ENCODE measurements at places on chromosomes 1 and 21. TPM values are rescaled to one million over a fixed set of nuclear protein-coding genes. Genes with fewer than 3 reads are reported as not detected.
A peak's percentile ranks its signal among the peaks of the same experiment; 100 is the strongest.

Gene GBP3
- 8.2 TPM for total RNA-seq

- no peak overlapping the region for H3K4me3 ChIP-seq
- no peak overlapping the region for H3K27ac ChIP-seq
- no peaks in the 10 kb centered on the region for H3K4me1 ChIP-seq
- H3K36me3 ChIP-seq: no peaks in the 10 kb centered on the region
- H3K27me3 ChIP-seq: no peaks in the 10 kb centered on the region
Measured at GRCh38 chr1:62407398-62408009, 29.3 kb upstream of the USP1 start.

DNA sequence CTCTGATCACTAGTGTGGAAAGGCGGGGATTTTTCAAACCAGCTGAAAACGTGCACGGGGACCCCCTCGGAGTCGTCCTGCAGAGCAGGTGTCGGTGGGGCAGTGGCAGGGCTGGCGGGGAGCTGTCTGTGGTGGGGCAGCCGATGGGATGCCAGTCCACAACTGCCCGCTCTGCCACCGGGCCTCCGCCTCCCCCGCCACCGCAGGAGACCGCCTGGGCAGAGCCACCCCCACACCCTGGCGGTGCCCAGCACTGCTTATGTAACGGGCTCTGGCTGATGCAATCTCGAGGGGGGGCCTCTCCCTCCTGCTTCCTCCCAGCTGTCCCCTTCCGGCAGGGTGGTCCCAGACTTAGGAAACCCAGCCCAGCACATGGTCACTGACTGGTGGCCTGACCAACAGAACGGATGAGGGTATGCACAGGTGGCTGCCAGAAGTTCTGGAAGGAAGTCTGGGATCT lies 9.3 kb downstream of the CHD5 start:
- DNase-seq: no peak
- H3K27me3 ChIP-seq: no peaks in the 10 kb centered on the region
- no peak overlapping the region for H3K4me3 ChIP-seq
- H3K4me1 ChIP-seq: no peaks in the 10 kb centered on the region
- no peak overlapping the region for H3K27ac ChIP-seq

Gene H6PD
- total RNA-seq: 35.6 TPM

DNA sequence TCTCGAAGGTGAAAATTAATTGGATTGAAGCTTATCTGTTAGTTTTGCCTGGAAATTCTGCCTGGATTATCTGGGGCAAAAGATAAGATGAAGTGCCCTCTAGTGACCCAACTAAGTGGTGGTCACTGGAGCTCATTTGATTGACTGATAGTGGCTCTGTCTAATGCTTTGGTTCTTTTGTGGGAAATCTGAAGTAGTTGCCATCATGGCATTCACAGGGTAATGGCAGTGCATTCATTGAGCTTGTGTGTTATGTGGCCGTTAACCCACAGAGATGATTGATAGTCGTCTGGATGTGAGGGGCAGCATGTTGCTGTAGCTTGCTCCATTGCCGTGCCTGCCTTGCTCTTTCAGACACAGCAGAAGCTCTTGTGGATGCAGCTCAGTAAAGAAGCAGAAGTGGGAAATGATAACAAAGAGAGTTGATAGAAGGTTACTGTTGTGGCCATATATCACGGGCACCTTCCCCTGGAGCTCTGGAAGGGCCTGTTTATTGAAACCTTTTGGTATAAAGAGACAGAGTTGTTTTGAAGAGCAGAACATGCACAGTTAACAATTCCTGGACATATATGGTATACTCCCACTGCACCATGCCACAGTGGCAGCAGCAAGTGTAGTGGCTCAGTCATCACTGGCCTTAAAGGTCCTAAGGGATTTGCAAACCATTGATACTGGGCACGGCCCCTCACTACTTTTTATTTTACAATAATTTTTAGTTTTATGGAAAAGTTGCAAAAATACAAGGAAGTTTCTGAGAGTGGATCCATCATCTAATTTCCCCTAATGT lies 42.0 kb downstream of the CXADR start:
- H3K27ac ChIP-seq: no peak overlapping the region
- peaks cover 5% of the 10 kb centered on the region for H3K4me1 ChIP-seq
- no peak for DNase-seq
- no peak overlapping the region for H3K4me3 ChIP-seq

- peaks cover 15% of the 10 kb centered on the region for H3K4me1 ChIP-seq
- no peak overlapping the region for H3K27ac ChIP-seq
- DNase-seq: peak; percentile 2
- H3K27me3 ChIP-seq: no peaks in the 10 kb centered on the region
- H3K4me3 ChIP-seq: no peak overlapping the region
Measured at GRCh38 chr1:41538741-41539417, 54.4 kb upstream of the EDN2 start.

Gene FCRL2
- total RNA-seq: not detected

- no peak for DNase-seq
- no peaks in the 10 kb centered on the region for H3K36me3 ChIP-seq
- H3K4me1 ChIP-seq: no peaks in the 10 kb centered on the region
- no peak overlapping the region for H3K4me3 ChIP-seq
- no peaks in the 10 kb centered on the region for H3K27me3 ChIP-seq
Measured at GRCh38 chr1:12775443-12775842, 1.9 kb downstream of the PRAMEF12 start.

- no peaks in the 10 kb centered on the region for H3K27me3 ChIP-seq
- no peaks in the 10 kb centered on the region for H3K36me3 ChIP-seq
- H3K27ac ChIP-seq: no peak overlapping the region
- no peaks in the 10 kb centered on the region for H3K4me1 ChIP-seq
Measured at GRCh38 chr1:104402178-104402577, 652.5 kb downstream of the AMY1C start.

DNA sequence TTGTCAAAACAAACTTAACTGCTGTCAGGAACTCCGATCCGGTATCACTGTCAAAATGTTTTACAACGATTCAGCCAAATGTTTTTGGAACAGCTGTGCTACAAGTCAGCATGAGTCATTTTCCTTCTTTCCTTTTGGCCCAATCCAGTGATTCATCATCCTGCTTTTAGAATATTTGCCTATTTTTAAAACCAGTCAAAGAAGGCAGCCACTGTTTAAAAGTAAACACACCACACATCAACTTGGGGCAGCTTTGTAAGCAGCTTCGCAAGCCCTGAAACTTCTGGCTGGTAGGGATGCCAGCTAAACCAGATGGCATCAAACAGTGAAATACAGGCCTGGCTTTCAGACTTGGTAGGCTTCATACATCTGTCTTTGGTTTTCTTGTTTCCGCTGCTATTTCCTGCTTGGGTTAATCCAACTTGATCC lies 14.9 kb downstream of the MAP3K7CL start:
- H3K4me1 ChIP-seq: no peaks in the 10 kb centered on the region
- no peak for DNase-seq
- no peak overlapping the region for H3K4me3 ChIP-seq
- H3K36me3 ChIP-seq: no peaks in the 10 kb centered on the region
- no peaks in the 10 kb centered on the region for H3K27me3 ChIP-seq
- H3K27ac ChIP-seq: no peak overlapping the region
